ENCODE measurements at places on chromosomes 3 and 15. TPM values are rescaled to one million over a fixed set of nuclear protein-coding genes. Genes with fewer than 3 reads are reported as not detected.

Gene PLXND1
- total RNA-seq: 17.8 TPM

- no peaks in the 10 kb centered on the region for H3K4me1 ChIP-seq
- H3K4me3 ChIP-seq: no peak overlapping the region
- H3K36me3 ChIP-seq: no peaks in the 10 kb centered on the region
- no peak for DNase-seq
- H3K27ac ChIP-seq: no peak overlapping the region
Observed at GRCh38 chr3:24004171-24004938, 59.3 kb downstream of the NR1D2 start.

- no peak for DNase-seq
- peaks cover 38% of the 10 kb centered on the region for H3K27me3 ChIP-seq
- H3K4me1 ChIP-seq: peaks cover 4% of the 10 kb centered on the region
- no peaks in the 10 kb centered on the region for H3K36me3 ChIP-seq
Observed at GRCh38 chr15:59998950-59999611, 5.0 kb upstream of the FOXB1 start.

Gene ALPK3
- 5.7 TPM for total RNA-seq

DNA sequence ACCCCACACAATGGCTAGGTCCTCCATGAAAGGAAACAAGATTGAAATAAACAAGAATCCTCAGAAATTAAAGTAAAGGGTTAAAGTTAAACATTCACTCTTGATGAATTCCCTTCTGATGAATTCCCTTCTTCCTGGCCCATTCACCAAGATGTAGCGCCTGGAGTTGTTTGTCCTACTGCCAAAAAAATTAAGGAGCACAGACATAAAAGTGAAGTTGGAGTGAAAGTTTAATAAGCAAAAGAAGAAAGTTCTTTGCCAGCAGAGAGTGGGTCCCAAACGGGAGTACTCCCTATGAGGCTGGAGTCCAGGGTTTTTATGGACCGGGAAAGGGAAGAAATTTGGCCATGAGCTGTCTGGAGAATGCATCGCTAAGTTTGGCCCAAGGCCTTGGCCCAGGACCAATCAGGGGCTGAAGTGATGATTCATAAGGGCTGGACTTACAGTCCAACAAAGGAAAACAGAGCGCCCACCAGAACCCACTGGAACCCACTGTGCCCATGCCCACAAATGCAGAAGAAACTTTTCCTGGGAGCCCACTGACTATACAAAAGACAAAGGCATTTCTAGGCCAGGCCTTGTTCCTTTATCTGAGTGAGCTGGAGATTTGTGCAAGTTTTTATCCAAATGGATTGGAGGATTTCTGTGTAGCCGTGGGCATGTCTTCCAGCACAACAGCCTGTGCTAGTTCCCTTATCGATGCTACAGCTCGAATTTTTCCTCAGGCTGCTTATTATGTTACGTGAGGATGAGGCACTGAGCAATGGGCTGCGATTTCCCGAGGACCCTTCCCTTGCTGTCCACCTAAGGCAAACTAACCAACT lies 1561.6 kb downstream of the OTOL1 start:
- H3K27me3 ChIP-seq: no peaks in the 10 kb centered on the region
- no peak overlapping the region for H3K27ac ChIP-seq
- H3K4me3 ChIP-seq: no peak overlapping the region
- DNase-seq: no peak
- no peaks in the 10 kb centered on the region for H3K36me3 ChIP-seq

- H3K27me3 ChIP-seq: no peaks in the 10 kb centered on the region
- no peak overlapping the region for H3K27ac ChIP-seq
- H3K4me3 ChIP-seq: no peak overlapping the region
- no peaks in the 10 kb centered on the region for H3K36me3 ChIP-seq
- no peak for DNase-seq
- no peaks in the 10 kb centered on the region for H3K4me1 ChIP-seq
Observed at GRCh38 chr3:190180268-190180667, 59.6 kb upstream of the P3H2 start.

- no peaks in the 10 kb centered on the region for H3K36me3 ChIP-seq
- no peak for DNase-seq
- no peaks in the 10 kb centered on the region for H3K27me3 ChIP-seq
- no peaks in the 10 kb centered on the region for H3K4me1 ChIP-seq
- H3K4me3 ChIP-seq: no peak overlapping the region
Observed at GRCh38 chr15:76795217-76795616, 109.9 kb downstream of the SCAPER start.

DNA sequence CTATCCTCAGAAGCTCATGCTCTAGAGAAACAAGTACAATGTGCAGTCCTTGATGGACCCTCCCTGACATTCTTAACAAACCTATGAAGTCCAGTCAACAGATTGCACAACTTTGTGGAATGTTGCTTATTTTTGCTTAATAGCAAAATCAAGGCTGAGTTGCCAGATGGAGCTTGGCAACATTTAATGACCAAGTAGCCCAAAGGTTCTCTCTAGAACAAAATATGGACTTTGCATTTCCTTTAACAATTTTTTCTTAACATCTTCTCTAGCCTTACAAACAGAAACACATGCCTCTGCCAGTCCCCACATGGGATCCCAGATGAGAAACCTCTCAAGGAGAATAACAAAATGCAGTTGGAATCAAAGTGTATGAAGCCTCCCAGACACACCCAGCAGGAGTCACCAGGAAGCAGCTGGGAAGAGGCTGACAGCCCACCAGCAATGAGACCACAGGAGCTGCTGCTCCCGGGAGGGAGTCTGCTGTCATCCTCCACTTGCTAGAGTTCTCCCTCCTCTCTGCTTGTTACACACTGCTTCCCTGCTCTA lies 422.5 kb upstream of the CDIN1 start:
- no peaks in the 10 kb centered on the region for H3K36me3 ChIP-seq
- DNase-seq: no peak
- no peak overlapping the region for H3K4me3 ChIP-seq
- H3K27me3 ChIP-seq: no peaks in the 10 kb centered on the region
- no peak overlapping the region for H3K27ac ChIP-seq
- no peaks in the 10 kb centered on the region for H3K4me1 ChIP-seq

Gene ARRDC4
- total RNA-seq: 14.6 TPM

Gene KIF23
- 0.20 TPM for total RNA-seq

DNA sequence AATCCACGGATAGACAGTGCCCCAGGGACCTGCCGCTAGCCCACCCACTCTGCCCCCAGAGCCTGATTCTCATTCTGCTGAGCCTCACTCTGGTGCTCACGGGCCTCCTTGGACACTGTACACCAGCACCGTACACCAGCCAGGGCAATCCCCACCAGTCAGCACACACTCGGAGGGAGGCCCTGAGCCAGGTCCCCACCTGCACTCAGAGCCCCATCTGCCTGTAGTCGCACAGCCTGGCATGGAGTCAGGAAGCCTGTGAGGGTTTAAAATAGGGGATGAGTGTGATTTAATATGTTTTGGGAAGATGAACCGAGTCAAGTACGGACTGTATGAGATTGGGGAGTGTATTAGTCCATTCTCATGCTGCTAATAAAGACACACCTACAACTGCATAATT lies 223.0 kb downstream of the SLCO3A1 start:
- no peak for DNase-seq
- no peak overlapping the region for H3K4me3 ChIP-seq
- H3K4me1 ChIP-seq: no peaks in the 10 kb centered on the region
- no peaks in the 10 kb centered on the region for H3K27me3 ChIP-seq
- no peak overlapping the region for H3K27ac ChIP-seq
- no peaks in the 10 kb centered on the region for H3K36me3 ChIP-seq

Gene CD276
- 13.9 TPM for total RNA-seq

Data from pancreas (tissue), 10 donors.